ENCODE measurements at places on chromosomes 13 and 19.

- DNase-seq, result no peak
Measured at GRCh38 chr13:29196409-29197074, 376.4 kb downstream of the MTUS2 start.

DNA sequence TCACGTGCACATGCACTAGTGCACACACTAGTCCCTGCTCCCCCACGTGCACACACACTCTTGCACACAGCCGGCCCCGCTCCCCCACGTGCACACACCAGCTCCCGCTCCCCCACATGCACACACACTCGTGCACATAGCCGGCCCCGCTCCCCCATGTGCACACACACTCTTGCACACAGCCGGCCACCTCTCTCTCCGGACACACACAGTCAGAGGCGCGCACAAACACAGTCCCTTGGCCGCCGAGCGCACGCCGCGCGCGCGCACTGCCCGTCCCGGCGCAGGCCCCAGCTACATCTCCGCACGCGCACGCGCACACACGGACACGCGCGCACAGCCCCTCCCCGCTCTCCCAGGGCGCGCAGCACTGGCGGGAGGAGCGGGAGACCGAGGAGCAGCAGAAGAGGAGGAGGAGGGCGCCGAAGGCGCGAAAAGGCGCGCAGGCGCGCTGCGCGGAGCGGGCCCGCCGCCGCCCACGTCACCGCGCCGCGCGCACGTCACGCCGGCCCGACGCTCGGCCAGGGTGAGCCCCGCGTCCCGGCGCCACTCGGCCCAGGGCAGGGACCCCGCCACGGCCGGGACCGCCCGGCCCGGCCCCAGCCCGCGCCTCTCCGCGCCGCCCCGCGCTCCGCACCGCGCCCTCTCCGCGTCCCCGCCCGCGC lies at the start of gene TFDP1:
Gene TFDP1, plus strand, starts transcription at position 549 of the 665 bp plus-strand sequence. CDS start 1,085 bp downstream, outside the sequence.
- DNase-seq, result peak; percentile 67

- no peak for DNase-seq
Measured at GRCh38 chr13:76646946-76647345, 239.3 kb downstream of the KCTD12 start.

GRCh38 chr13:84563611-84564010 lies 681.3 kb upstream of the SLITRK1 start:
- DNase-seq, result no peak

DNA sequence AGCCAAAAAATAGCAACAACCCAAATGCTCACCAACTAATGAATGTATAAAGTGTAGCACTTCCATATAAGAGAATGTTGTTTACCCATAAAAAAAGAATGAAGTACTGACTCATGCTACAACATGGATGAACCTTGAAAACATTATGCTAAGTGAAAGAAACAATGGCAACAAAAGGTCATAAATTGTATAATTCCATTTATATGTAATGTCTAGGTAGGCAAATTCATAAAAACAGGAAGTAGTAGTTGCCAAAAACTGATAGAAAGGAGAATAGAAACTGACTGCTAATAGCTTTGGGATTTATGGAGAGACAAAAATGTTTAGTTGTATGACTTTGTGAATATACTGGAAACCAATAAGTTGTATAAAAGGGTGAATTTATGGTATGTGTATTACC lies 21.6 kb downstream of the MYCBP2 start:
- no peak for DNase-seq

GRCh38 chr13:113907635-113908617 lies 44.0 kb upstream of the GAS6 start:
- DNase-seq, result no peak

DNA sequence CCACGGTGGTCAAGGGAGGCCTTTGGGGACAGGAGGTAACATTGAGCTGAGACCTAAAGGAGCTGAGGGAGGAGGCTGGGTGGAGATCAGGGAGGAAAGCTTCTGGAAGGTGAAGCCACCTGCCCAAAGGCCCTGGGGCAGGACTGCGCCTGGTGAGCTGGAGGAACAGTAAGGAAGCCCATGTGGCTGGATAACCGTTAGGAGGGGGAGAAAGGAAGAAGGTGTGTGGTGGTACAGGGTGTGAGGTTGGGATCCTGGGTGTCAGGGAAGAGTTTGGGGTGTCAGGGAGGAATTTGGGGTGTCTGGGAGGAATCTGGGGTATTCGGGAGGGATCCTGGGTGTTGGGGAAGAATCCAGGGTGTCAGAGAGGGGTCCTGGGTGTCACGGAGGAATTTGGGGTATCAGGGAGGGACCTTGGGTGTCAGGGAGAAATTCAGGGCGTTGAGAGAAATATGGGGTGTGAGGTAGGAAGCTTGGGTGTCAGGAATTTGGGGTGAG lies 695 bp downstream of the TICAM1 start:
- no peak for DNase-seq

- DNase-seq, result no peak
Measured at GRCh38 chr19:48806518-48806817, 4.4 kb downstream of the BCAT2 start.

GRCh38 chr19:13951043-13951442 lies 1.3 kb upstream of the DCAF15 start:
- no peak for DNase-seq

- DNase-seq, result no peak
Measured at GRCh38 chr13:105389373-105389772, 1146.1 kb downstream of the EFNB2 start.
